Thoracic aorta (tissue), 2 donors: ENCODE measurements at places on chromosomes 2 and 18.

DNA sequence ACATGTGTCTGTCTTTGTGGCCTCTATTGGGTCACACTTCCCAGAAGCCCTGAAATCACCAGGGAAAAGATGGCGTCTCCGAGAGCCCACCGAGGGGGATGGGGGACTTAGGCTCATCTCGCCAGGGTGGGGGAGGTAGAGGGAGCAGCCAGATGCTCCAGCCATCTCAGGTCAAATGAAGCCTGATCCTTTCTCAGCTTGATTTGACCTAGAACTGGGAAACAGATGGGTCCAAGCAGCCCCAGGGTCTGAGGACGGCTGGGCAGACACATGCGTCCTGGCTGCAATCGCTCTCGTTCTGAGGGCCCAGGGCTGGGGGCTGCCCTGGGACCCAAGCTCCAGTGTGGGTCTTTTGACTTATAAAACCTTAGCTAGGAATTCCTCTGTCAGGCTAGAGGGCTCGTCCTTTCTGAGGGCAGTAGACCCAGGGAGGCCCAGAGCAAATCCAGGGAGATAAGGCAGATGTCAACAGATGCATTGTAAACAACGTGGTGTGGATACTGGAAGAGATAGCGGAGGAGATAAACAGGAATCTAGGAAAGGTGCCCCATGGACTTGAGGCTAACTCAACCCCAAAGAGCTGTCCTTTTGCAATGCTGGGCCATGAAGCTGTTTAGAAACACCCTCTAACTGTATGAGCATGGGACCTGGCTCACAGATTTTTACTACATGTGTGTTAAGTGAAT lies 127.7 kb downstream of the MYCN start:
- no peak for DNase-seq

- DNase-seq, result no peak
Measured at GRCh38 chr2:237539681-237540080, 26.7 kb upstream of the PRLH start.

GRCh38 chr18:76707534-76707933 lies 114.8 kb upstream of the ZNF236 start:
- DNase-seq, result no peak

- no peak for DNase-seq
Measured at GRCh38 chr2:187906021-187906420, 351.8 kb upstream of the TFPI start.

DNA sequence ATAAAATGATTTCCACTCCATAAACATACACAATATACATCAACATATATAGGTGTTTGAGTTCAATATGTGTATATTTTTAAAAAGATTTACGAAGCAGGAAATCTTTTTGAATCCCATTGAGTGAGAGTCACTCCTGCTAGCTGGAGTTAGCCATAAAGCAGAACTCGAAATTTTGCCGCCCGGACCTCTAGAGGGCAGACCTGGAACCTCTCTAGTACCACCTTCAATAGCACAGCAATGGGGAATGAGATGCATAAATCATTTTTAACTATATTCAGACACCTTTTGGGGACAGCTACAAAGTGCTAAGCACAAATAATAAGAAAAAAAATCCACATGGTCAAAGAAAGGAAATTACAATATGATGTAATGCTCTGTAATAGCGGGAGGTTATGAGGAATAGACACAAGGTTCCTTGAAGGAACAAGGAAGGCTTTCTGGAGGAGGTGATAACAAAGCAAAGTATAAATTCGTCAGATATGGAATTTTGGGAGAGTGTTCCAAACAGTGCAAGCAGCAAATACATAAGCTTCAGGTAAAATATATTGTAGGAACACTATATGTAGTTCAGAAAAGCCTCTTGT lies 533.4 kb downstream of the ERBB4 start:
- no peak for DNase-seq

- no peak for DNase-seq
Measured at GRCh38 chr2:184137955-184138354, 460.4 kb upstream of the ZNF804A start.

DNA sequence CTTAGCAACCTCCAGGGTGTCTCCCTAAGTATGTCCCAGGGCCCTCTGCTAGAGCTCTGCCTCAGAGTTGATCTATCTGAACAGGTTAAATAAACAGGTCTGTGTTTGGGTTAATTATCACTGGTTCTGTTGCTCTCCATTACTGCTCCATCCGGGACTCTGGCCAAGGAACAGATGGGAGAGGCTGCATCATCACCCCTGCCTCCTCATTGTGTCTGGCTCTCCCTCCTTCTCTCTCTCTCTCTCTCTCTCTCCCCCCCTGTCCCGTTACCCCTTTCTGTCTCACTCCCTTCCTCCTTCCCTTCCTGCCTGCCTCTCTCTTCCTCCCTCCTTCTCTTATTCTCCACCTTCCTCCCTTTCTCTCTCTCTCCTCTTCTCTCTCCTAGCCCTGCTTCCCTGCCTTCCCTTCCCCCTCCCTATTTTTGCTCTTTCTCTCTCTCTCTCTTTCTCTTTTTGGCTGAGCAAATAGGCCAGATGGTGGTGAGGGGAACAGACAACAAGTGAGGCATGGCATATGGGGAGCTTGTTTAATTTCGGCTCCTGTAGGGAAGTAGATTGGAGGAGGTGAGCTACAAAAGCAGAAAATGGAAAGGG lies 62.1 kb downstream of the SETBP1 start:
- no peak for DNase-seq

- no peak for DNase-seq
Measured at GRCh38 chr18:55435592-55435991, 152.4 kb downstream of the TCF4 start.

GRCh38 chr2:58101500-58101899 lies 54.9 kb downstream of the VRK2 start:
- DNase-seq, result no peak

DNA sequence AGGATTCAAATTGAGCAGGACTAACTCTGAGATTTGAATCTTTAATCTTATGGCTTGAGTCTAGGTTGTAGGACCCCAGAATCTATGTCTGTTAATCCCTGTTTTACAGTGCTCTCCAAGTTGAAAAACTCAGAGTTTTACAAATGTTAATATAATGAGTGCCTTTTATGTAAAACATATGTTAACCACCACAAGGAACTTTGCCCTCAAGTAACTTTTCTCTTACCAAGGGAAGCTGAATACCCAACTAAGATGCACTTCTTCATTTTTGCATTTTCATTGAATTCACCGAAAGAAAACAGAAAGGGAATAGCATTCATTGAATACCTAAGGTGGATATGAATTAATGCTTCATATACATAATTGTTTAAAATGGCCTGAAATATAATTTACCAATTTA lies 338.1 kb downstream of the RPRM start:
- no peak for DNase-seq

DNA sequence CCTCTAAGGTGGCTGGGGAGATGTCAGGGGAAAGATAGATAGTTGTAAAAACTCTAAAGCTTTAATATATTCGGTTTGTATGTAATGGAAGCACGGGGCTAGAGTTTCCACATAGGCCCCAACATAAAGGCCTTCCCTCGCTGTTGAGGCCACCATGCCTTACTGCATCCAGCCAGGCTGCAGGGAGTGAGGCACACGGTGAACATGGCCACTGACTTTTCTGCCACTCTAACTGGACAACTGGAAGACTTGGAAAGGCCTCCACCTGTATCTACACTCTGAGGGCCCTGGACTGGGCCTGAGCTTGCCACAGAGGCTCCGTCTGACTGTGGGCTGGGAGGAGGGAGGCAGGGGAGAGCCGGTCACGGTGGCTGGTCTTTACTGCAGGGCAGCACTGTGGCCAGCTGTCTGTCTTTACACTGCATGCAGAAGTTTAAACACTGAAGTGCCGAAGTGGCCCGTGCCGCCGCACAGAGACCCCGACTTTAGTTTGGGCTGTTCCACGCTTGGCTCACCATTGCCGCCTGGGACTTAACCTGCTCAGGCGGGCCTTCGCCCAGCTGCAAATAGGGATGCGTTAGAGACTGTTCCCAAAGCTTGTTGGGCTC lies 66.7 kb downstream of the EMILIN2 start:
- DNase-seq, result no peak

GRCh38 chr2:10007921-10008808 lies 35.2 kb upstream of the KLF11 start:
- DNase-seq, result no peak

GRCh38 chr2:135916207-135916606 lies 40.0 kb upstream of the MCM6 start:
- DNase-seq, result no peak

DNA sequence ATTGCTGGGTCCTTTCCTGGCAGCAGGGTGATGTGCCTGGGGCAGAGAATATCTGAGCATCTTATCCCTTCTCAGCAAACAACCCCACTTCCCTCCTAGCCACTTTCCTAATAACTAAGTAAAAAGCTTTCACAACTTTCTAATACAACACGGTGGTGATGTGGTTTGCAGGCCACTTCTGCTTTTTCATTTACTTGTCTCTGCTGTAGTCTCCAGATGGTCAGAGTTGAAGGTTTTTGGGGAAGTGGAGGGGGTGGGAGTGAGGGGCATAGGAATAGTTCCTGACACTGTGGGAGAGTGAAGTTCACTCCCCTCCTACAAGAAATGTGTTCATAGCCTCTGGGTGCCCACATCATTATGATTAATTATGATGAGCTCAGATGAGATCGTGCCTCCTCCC lies 11.6 kb downstream of the OXER1 start:
- no peak for DNase-seq

- DNase-seq, result no peak
Measured at GRCh38 chr18:52596748-52597435, 256.9 kb downstream of the DCC start.

DNA sequence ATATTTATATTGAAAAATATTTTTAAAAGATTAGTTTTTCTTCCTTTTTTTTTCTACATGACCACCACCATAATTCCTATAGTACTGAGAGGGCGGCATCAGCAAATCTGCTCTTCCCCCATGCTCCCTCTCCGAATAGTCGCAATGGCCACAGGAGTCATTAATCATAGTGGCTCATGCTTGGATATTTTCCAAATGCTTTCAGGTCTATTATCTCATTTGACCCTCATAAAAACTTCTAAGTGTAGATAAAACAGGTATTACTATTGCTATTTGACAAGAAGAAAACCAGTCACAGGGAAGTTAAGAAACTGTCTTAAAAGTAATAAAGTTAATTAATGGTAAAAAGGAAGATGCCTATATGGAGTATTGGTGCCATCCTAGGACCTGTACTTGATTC lies 440.7 kb downstream of the CMPK2 start:
- no peak for DNase-seq

DNA sequence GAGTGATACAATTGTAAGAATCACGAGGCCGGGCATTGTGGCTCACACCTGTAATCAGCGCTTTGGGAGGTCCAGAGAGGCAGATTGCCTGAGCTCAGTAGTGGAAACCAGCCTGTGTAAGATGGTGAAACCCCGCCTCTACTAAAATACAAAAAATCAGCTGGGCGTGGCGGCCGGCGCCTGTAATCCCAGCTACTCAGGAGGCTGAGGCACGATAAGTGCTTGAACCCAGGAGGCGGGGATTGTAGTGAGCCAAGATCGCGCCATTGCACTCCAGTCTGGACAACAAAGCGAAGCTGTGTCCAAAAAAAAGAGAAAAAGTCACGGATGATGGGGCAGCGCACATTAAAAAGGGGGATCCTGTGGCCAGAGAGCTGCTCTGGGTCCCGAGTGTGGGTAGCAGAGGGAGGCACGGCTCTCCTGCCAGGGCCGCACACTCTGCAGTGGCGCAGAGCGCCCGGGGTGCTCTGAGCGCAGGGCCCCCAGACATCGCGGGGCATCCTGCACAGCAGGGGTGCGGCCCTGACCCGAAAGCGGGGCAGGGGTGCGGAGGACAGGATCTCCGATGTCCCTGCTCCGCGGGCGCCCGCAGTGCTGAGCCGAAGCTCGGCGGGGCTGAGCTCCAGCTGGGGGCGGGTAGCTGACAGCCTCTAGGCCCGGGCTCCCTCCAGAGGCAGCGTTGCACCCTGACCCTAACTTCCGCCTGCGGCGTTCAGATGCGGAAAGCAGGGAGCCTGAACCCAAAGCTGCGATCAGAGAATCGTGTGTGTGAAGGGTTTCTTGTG lies 30.4 kb upstream of the RAB6D start:
- no peak for DNase-seq

DNA sequence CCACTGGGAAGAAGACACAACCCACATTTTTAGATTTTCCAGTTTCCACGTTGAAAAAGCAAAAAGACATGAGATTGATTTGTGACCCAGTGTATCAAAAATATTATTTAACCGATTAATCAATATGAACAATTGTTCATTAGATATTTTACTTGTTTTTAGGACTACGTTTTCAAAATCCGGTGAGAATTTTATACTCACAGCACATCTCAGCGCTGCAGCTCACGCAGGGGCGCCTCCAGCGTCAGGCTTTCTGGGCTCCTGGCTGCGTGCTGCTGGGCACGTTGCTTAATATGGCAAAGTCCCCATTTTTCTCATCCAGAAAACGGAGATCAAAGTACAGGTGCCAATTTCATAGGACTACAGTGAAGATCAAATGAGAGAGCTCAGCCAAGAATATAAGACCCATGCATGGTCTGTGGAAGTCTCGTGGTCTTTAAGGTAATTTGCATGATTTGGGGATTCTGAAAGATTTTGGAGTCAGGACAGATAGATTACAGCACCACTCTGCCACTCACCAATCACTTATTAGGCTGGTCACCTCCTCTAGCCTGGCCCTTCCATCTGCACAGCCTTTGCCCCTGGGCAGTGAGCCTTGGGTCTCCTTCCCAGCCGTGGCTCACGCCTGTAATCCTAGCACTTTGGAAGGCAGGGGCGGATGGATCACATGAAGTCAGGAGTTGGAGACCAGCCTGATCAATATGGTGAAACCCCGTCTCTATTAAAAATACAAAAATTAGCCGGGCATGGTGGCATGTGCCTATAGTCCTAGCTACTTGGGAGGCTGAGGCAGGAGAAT lies 36.2 kb downstream of the PTPN18 start:
- no peak for DNase-seq

DNA sequence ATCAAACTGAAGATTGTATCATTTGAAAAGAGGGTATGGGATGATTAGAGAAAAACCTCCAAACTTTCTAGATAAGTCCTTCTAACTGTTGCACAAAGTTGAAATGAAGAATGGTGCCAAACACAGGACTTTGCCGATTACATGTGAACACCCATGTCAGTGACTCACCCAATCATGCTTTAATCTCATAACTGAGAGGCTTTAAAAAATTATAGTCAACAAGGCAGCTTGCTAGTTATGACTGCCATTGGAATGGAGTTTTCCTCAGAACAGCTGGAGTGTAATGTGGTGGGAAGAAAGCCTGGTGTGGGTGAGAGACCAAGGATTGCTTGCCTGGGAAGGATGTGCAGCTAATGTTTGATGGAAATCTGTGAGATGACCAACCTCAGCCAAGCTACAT lies 98.2 kb upstream of the ALPP start:
- DNase-seq, result no peak

DNA sequence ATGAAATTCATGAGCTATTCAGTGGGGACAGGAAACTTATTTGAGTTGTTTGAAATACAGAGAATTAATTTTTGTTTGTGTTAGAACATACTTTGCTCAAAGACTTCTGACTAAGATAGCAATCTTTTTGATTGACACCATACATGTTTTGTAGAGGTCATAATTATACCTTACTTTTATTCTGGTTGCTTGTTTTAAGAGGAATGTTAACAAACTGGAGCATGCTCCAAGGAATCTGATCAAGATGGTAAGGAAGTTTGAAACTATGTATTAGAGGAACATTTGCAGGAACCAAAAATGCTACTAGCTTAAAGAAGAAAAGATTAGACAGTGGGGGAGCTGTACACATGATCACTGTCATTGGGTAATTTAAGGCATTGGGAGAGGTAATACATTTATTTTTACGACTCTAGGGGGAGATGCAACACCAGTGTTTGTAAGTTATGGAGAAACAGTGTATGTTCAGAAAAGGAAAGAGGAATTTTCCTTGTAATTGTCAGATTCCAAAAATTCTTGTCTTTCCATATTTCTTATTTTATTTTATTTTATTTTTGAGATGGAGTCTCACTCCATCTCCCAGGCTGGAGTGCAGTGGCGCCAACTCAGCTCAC lies 8.0 kb downstream of the AGFG1 start:
- no peak for DNase-seq
